ENCODE measurements at places on chromosomes 11 and 22.

DNA sequence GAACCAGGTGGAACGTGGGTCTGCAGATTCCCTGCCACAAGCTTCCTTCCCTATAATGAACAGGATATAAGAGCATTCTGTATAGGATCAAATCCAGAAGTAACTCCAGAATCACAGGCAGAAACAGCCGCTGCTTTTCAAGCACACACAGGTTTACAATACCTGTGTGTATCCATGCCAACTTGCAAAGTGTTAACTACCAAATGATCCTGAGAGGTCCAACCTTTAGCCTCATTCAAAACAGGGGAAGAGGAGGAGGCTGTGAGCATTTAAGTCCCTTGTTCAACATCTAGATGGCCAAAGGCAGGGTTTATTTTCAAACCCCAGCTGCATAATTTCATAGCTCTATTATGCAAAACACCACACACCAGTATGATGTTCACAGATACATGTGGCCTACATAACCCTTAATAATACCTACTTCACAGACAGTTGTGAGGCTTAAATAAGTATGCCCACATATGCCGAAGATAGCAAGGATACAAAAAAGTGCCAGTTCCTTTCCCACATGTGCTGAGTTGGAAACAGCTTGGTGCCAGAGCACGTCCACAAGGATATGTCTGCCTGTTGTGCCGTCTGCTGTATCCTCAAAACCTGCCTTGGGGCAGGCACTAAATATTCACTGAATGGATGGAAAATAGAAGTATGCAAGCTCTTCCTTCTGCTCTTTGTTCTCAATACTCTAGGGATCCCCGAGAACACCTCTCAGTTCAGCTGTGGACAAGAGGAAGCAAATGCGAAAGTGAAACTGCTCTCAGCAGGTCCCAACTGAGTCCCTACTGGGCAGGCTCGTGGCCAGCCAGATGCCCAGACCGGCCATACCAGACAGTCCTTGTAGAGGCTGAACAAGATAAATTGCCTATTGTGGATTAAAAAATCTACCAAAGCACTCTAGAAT is 66.8 kb downstream of the LARGE1 start:
- DNase-seq, result peak; percentile 22

- DNase-seq, result no peak
Observed at GRCh38 chr22:35510951-35511350, 29.7 kb upstream of the RASD2 start.

GRCh38 chr22:32413719-32414118 is 1.7 kb upstream of the RTCB start:
- DNase-seq, result no peak

DNA sequence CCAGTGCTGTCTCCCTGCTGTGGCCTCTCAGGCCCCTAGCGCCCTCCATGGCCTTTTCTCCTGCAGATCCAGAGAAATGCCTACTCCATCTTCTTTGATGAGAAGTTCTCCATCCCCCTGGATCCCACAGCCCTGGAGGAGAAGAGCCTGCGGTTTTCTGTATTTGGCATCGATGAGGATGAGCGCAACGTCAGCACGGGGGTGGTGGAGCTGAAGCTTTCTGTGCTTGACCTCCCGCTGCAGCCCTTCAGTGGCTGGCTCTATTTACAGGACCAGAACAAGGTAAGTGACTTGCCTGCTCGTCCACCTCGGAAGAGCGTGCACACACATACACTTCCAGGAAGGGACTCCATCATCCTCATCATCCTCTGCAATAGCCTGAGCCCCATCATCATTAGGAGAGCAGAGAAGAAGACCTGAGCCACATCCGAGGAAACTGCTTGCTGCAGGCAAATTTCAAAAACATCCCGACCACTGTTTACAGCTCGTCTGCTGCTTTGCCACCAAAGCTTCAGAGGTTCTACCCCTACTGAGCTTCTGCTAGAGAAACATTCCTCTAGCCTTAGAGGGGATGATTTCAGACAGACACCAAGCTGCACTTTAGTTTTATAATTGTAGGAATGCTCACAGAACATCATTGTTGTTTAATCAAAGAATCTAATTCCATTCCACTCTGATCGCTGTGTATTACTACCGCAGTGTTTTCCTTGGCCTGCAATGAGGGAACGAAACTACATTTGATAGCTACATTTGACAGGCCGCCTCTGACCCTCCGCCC is 12.9 kb upstream of the RHOD start:
- no peak for DNase-seq

DNA sequence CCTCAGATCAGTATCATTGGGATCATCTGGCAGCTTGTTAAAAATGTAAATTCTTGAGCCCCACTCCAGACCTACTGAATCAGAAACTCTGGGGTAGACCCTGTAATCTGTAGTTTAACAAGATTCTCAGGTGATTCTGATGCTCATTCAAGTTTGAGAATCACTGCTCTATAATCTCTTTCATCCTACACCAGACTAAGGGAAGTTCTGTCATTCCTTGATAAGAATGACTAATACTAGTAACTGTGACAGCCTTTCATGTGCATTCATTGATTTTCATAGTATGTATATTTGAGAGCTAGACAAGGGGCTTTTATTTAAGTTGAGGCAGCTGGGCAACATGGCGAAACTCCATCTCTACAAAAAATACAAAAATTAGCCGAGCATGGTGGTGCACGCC is 30.0 kb downstream of the NAT10 start:
- DNase-seq, result no peak

- DNase-seq, result no peak
Observed at GRCh38 chr11:70627219-70627618, 228.9 kb downstream of the CTTN start.

DNA sequence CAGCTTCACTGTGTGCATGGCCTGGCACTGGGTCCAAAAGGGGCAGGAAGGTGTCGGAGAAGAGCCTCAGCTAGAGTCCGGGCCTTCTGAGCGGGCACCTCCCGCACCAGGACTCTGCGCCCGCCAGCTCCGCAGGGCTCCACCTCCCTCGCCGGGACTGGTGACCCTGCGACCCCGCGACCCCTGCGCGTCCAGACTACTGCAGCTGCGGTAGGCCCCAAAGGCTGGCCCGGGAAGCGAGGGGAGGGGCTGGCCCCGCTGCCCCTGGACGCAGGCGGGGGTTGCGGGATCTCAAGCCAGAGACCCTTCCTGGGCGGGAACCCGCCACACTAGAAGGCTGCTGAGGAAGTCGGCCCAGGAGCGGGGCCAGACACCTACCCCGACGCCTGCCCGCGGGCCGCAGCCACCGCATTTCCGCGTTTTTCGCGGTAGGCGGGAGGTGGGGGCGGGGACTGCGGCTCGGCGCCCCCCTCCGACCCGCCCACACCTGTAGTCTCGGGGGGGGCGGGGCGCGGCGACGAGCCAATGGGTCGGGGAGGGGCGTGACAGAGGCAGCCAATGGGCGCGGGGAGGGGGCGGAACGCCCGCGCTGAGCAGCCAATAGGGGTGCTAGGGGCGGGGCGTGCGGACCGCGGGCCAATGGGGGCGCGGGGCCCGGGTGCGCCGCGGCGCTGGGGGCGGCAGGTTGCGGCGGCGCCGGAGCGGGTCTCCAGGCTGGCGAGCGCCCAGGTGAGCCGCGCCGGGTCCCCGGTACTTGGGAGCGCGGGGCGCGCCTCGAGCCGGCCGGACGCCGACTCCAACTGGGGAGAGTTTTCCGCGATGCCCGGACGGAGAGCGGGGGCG is at the start of the genes LMNTD2 and RASSF7:
Gene LMNTD2, minus strand, starts transcription at position 434 of the 843 bp plus-strand sequence. Its CDS starts 22 bp downstream, at position 412.
Gene RASSF7, plus strand, starts transcription at position 666 of the 843 bp plus-strand sequence. CDS start 799 bp downstream, outside the sequence.
- peak; percentile 95 for DNase-seq

DNA sequence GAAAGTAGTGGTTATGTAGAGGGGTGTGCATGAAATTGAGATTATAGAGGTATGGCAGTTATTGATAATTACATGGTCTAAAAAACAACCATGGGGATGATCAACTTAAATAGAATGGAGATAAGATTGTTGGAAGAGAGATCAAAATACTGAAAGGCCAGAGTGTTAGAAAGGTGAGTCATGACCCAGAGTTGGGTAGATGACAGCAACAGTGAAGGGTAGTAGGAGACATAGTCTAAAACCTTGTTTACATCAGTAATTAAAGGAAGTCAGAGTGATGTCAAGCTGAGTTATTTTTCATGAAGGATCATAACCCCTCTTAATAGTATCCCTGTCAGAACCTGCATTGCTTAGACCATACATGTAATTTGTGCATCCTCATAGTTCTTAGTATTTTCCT is 110.9 kb downstream of the ELP4 start:
- DNase-seq, result no peak

GRCh38 chr11:81707881-81708280 is 1025.8 kb downstream of the FAM181B start:
- no peak for DNase-seq

- no peak for DNase-seq
Observed at GRCh38 chr22:44024288-44024921, at the start of gene PARVB. TSS of gene PARVB (plus strand) at chr22:44024302. CDS start at chr22:44024340, 38 bp downstream.

DNA sequence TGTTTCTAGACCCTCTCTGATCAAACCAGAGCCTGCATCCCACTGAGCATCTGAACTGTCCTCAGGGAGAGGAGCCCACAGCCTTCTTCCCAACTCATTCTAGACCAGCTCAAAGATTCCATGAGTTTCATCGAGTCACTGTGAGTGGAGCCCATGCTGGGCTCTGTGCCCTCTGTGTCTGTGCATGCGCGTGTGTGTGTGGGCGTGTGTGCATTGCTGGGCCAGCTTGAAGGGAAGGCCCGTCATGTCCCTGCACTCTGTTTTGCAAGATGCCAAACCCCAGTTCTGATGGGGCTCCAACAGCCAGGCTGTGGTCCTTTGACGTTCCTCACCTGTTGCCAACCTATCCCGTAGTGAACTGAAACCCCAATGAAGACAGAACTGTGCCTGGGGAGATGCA is 7.1 kb downstream of the MPEG1 start:
- no peak for DNase-seq
